SK-N-SH (cell line): ENCODE measurements at places on chromosomes 6 and 20. TPM values are rescaled to one million over a fixed set of nuclear protein-coding genes. Genes with fewer than 3 reads are reported as not detected.

- H3K27me3 ChIP-seq: no peaks in the 10 kb centered on the region
- H3K36me3 ChIP-seq: no peaks in the 10 kb centered on the region
- H3K4me1 ChIP-seq: no peaks in the 10 kb centered on the region
- H3K4me3 ChIP-seq: no peak overlapping the region
Measured at GRCh38 chr6:95948324-95948723, 67.5 kb upstream of the FUT9 start.

- no peak overlapping the region for H3K4me3 ChIP-seq
- no peak overlapping the region for H3K27ac ChIP-seq
- no peaks in the 10 kb centered on the region for H3K27me3 ChIP-seq
- H3K4me1 ChIP-seq: no peaks in the 10 kb centered on the region
Measured at GRCh38 chr6:165900970-165901369, 237.9 kb upstream of the PDE10A start.

GRCh38 chr20:52001999-52002666 lies 189.4 kb downstream of the ZFP64 start:
- H3K4me3 ChIP-seq: no peak overlapping the region
- no peaks in the 10 kb centered on the region; the same call in 1 of the 2 replicates for H3K4me1 ChIP-seq
- H3K36me3 ChIP-seq: no peaks in the 10 kb centered on the region
- H3K27ac ChIP-seq: no peak overlapping the region

- H3K27me3 ChIP-seq: no peaks in the 10 kb centered on the region
- no peaks in the 10 kb centered on the region for H3K4me1 ChIP-seq
- no peaks in the 10 kb centered on the region for H3K36me3 ChIP-seq
- H3K4me3 ChIP-seq: no peak overlapping the region
- no peak for DNase-seq
Measured at GRCh38 chr20:57212534-57213276, 53.7 kb downstream of the BMP7 start.

The NRSN1 gene
- polyA plus RNA-seq: 0.02 and 0.41 TPM in 2 replicates
